Left hindlimb (tissue), 1 donor: ENCODE measurements at places on chromosomes 1 and 21.

DNA sequence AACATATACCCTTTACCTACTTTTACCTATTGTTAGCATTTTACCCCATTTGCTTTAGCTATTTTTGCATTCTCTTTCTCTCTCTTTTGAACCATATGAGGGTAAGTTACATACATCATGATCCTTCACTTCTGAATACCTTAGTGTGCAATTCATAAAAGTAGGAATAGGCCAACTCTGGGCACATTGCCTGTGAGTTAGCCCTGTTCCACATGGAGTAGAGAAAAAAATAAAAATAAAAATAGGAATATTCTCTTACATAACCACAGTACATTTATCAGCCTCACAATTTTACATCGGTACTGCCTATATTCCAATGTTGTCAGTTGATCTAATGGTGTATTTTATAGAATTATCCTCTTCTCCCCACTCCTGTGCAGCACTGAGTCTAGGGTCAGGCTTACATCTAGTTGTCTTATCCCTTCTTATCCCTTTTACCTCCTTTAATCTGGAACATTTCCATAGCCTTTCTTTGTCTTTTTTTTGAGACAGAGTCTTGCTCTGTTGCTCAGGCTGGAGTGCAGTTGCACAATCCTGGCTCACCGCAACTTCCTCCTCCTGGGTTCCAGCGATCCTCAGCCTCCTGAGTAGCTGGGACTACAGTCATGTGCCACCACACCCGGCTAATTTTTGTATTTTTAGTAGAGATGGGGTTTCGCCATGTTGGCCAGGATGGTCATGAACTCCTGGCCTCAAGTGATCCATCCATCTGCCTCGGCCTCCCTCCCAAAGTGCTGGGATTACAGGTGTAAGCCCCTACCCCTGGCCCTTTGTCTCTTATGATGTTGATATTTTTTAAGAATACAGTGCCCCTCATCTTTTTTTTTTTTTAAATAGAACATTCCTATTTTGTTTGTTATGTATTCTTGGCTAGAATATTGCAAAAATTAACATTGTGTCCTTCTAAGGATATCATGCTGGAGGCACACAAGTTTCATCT lies 11.1 kb upstream of the SLC30A1 start:
- DNase-seq, result no peak

- no peak for DNase-seq
These were observed 18.3 kb downstream of the PLEKHA6 start for GRCh38 chr1:204341380-204341779.

GRCh38 chr1:191260056-191260455 lies 782.4 kb upstream of the BRINP3 start:
- DNase-seq, result no peak

GRCh38 chr21:43645976-43646375 lies 13.3 kb downstream of the HSF2BP start:
- no peak for DNase-seq

GRCh38 chr21:37564924-37565529 lies 198.5 kb downstream of the DYRK1A start:
- no peak for DNase-seq

DNA sequence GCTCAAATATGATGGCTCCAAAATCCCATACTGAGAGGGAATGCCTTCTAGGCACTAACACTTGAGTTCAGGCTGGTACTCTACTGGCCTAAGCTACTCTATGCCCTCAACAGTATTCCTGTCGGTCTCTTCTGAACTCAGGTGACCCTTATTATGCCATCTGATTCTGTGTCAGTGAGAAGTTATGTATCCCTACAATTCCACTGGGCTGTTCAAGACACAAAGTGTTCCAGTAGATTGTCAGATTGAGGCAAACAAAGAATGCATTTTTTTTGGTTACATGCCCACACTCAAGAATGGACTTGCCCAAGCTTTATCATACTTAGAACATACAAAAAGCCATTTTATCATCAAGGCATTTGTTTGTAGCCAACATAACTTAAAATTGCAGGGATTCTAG lies 553.8 kb upstream of the PRMT6 start:
- no peak for DNase-seq

DNA sequence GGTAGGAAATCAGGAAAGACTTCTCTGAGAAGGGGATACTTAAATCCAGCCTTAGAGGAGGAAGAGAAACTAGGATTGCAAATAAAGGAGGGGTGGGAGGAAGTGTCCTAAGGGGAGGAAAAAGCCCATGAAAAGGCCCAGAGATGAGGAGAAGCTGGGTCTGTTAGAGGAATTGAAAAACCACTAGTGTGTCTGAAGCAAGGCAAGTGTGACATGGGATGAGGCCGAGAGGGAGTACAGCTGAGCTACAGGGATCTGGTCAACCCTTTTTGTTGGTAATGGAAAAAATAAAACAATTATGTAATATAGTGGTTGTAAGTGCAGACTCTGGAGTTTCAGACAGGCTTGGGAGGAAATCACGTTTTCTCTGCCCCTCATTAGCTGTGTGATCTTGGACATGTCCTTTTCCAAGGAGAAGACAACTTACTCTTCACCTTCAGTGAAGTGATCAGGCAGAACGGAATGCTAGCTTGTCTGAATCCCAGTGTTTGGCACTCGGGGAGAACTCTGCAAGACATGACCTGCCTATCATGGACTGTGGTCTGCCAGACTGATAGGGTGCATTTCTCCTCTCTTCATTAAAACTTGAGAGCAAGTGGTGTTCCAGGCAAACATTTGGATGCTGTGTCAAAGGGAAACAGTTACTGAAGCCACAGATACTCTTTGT lies 7.4 kb upstream of the S100A10 start:
- peak; percentile 30 for DNase-seq

GRCh38 chr1:76951153-76951552 lies 83.9 kb downstream of the ST6GALNAC5 start:
- no peak for DNase-seq

DNA sequence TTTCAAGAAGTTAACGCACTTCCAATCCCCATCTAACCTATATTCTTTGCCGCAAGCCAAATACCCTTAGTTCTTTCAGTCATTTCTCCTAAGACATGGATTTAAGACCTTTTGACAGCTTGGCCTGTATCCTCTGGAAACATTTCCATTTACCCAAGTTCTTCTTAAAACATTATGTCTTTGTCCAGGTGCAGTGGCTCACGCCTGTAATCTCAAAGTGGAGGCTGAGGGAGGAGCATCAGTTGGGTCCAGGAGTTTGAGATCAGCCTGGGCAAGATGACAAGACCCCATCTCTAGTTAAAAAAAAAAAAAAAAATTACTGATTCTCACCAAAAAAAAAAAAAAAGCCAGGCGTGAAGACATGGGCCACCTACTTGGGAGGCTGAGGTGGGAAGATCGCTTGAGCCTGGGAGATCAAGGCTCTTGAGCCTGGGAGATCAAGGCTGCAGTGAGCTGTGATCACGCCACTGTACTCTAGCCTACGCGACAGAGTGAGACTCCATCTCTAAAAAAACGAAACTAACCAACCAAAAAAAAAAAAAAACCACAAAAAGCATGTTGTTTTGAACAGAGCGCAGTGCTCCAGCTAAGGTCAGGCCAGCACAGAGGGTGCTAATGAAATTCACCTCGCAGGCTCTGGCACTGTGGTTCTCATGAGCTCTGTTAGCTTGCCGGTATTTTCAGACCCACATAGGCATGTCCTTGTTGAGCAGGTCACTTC lies 36.0 kb downstream of the NUAK2 start:
- DNase-seq, result no peak

- no peak for DNase-seq
These were observed 157.1 kb upstream of the NRIP1 start for GRCh38 chr21:15221799-15222386.

- DNase-seq, result no peak
These were observed 14.2 kb downstream of the RGS8 start for GRCh38 chr1:182670032-182670749.

GRCh38 chr1:183411091-183411490 lies 7.1 kb downstream of the NMNAT2 start:
- DNase-seq, result no peak

DNA sequence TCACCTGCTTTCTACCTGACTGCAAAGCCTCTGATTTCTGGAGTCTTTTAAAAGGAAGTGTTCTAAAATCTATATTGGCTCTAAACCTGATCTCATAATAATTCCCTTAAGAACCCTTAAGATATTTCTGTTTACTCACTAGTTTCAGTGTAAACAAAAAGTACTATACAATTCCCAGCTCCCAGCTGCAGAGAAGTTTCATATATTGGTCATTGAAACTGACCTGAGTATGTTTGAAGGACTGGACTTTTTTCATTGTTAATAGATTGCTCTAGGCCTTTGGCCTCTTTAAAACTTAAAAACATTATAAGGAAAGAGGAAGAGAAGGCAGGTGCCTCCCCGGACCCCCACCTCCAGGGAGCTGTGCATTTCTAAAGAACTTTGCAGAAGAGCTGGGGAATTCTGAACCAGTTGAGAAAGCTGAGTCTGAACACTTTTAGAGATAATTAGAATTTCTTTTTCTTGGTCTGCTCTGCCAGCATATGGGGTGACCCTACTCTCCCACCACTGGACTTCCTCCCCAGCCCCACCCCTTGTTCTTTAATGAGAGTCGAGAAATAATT lies 23.7 kb downstream of the CLIC6 start:
- DNase-seq, result no peak

- no peak for DNase-seq
These were observed 176.9 kb upstream of the DEPDC1 start for GRCh38 chr1:68673771-68674170.

GRCh38 chr1:229019663-229020271 lies 251.1 kb upstream of the RAB4A start:
- DNase-seq, result no peak

- DNase-seq, result no peak
These were observed 8.5 kb upstream of the NID1 start for GRCh38 chr1:236073307-236073897.

- DNase-seq, result no peak
These were observed 25.2 kb downstream of the NKAIN1 start for GRCh38 chr1:31214316-31215064.

DNA sequence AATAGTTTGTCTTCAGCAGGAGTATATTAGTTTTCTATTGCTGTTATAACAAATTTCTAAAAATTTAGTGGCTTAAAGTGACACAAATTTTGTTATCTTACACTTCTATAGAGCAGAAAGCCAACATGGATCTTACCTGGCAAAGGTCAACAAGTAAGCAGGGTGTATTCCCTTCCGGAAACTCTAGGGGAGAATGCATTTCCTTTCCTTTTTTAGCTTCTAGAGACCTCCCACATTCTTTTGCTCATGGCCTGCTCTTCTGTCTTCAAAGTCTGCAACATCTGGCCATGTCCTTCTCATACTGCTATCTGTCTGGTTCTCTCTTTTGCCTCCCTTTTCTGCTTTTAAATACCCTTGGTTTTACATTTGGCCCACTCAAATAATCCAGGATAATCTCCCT lies 242.6 kb downstream of the ZNF648 start:
- no peak for DNase-seq

- DNase-seq, result no peak
These were observed at the start of gene SYCP1 for GRCh38 chr1:114854693-114855320. Gene SYCP1 (plus strand): TSS chr1:114854863. CDS start chr1:114855465, 602 bp downstream.

DNA sequence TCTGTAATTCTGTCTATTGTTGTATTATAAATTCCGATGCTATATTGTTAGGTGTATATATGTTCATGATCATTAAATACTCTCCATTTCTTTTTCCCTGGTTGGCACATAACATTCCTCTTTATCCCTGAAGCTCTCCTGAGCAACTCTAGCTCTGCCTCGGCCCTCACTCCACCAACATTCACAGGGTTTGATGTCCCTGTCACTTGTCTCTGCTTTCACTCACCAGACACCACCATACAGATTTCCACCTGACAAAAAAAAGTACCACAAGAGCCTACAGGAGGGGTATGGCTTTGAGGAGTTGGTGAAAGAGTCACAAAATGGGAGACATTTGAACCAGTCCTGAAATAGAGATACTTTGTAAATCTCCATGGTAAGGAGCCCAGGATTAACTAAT lies 8.8 kb upstream of the TSPEAR start:
- no peak for DNase-seq

- DNase-seq, result no peak
These were observed 55.3 kb downstream of the GIPC2 start for GRCh38 chr1:78101051-78101450.

- no peak for DNase-seq
These were observed 159.4 kb downstream of the DHRS3 start for GRCh38 chr1:12458571-12458970.

GRCh38 chr1:56477164-56478111 lies 101.9 kb downstream of the PLPP3 start:
- peak; percentile 65 for DNase-seq

DNA sequence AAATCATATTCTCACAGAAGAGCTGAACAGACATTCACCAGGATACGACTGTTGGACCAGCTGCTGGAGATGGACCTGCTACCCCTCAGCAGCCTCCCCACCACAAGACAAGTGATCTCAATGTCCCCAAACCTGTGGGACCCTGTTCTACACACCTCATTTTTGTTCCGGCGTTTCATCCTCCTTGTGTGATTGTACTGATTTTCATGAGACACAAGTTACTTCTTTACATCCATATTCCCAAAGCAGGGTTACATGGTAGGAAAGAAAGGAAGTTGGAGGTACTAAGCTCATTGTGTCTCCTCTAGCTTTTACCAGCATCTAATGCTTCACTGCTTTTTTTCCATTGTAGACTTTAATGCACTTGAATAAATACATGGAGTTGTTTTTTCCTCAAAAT lies 8.7 kb downstream of the ADAMTS1 start:
- DNase-seq, result no peak

GRCh38 chr1:219402925-219403324 lies 210.0 kb downstream of the ZC3H11B start:
- DNase-seq, result no peak

GRCh38 chr1:200749090-200749489 lies 10.4 kb downstream of the CAMSAP2 start:
- DNase-seq, result no peak

DNA sequence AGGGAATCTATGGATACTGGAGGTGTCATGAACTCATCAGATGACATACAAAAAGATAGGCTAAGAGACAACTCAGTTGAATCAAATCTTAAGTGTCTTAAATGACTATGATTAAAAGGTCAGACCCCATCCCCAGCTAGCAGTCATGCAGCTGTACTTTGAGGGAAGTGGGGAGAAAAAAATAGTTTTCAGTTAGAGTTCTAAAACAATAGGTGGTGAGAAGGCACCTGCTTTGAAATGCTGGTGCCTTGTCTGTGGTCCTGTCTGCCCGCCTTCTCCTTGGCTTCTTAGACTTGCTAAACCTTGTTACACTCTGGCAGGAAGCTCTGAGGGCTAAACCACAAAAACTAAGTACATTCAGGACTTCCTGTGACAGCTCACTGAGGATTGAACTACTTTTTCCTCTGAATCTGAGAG lies 15.3 kb downstream of the CD2 start:
- no peak for DNase-seq

DNA sequence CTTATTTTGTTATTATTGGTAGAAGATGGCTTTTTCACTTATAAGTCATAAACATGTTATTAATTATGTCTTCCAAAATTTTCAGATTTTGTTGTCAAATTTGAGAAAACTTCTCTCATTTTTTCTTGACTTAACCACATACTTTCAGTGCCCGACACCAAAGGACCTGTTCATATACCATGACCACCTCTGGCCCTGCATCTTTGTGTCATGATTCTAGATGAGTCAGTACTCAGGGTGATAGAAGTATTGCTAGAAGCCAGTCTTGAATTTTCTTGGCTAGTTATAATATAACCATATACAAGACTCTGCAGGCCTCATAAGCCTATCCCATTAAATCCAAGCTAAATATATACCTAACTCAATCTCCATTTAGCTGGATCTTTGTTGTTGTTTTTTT lies 35.4 kb upstream of the DPH5 start:
- DNase-seq, result no peak
